ENCODE measurements at places on chromosomes 11 and 22.

DNA sequence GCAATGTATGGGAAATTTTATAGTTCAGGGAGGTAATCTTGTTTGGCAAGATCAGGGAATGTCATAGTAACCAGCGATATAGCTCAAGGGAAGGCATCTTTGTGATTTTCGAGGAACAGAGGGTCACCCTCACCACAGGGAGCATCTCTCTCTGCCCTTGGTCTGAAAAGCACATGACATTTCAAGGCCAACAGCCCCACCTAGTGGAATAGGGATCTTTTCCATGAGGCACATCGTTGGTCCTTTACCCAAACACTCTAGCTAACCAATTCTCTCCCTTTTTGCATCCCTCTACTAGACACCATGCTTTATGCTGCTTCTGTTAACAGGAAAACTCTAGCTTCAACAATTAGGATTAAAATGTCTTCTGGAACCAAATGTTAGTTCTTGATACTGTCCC, 179.0 kb downstream of the GRM5 start:
- peak; percentile 31 for DNase-seq

DNA sequence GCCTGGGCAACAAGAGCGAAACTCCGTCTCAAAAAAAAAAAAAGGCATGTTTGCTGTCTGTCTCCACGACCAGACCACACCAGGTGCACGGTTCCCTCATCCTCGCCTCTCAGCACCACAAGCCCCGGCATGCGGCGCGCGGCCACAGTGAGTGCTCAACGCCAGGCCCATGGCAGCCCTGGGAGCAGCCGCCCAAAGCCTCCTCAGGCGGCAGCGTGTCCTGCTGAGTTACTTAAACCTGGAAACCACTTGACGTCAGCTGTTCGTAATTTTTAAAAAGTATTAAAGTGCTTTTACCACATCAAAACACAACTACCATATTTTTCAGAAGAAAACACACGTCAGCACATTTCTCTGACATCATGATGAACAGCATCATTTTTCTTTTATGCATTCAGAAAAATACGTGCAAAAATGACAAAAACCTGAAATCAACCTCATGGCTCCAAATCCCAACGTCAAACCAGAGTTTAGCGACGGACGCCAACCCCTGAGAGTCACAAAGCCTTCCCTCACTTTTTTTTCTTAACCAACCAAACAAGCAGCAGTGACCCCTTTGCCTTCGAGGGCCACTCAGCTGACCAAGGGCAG, 2.1 kb downstream of the DEAF1 start:
- no peak for DNase-seq

- DNase-seq: no peak
Measured at GRCh38 chr11:78019808-78020207, 3.3 kb downstream of the KCTD14 start.

DNA sequence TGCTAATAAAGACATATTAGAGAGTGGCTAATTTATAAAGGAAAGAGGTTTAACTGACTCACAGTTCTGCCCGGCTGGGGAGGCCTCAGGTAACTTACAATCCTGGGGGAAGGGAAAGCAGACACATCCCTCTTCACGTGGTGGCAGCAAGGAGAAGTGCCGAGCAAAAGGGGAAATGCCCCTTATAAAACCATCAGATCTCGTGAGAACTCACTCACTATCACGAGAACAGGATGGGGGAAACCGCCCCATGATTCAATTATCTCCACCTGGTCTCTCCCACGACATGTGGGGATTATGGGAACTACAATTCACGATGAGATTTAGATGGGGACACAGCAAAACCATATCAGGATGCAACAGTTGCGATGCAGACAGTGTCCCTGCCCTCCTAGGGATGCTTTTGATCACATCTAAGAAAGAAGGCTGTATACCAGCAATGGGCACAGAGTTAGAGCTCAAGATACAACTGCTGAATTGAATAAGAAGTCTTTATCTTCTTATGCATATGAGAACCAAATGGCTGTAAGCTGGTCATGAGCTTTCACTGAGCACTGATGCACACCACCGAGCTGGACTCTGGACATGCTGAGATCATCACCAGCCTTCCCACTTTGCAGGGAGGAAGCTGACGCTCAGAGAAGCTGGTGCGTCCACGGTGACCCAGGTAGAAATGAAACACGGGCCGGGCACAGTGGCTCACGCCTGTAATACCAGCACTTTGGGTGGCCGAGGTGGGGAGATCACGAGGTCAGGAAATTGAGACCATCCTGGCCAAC, 255.2 kb downstream of the MN1 start:
- no peak for DNase-seq

- no peak for DNase-seq
Measured at GRCh38 chr22:30861688-30862552, 106.7 kb downstream of the MORC2 start.

DNA sequence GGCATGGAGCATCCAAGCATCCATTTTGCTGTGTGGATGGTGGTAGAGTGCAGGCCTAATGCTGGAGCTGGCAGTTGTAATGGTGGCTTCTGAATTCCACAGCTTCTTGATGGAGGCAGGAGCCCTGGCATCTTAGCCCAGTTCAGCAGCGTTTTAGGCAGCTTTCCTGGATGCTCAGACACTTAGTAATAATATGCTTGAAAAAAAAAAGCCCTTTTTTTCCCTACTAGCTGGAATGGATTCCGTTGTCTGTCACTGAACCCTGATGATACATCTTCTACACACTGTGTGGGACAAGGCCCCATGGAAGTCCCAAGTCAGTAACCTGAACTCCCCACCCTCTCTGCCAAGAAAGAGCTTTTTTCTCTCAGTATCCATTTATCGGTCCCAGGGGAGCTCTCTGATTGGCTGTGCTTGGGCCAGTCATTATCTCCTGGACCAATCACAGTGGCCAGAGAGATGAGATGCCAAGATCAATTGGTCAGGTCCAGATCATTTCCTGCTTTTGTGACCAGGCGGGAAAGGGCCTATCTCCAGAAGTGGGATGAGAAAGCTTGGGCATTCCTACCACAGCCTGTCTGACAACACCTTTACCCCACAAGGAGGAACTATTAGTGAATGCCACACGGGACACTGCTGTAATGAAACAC, 34.2 kb downstream of the MCM5 start:
- no peak for DNase-seq

GRCh38 chr11:46183819-46184218, 62.6 kb upstream of the PHF21A start:
- no peak for DNase-seq

- no peak for DNase-seq
Measured at GRCh38 chr11:70065318-70066135, 12.6 kb upstream of the ANO1 start.

DNA sequence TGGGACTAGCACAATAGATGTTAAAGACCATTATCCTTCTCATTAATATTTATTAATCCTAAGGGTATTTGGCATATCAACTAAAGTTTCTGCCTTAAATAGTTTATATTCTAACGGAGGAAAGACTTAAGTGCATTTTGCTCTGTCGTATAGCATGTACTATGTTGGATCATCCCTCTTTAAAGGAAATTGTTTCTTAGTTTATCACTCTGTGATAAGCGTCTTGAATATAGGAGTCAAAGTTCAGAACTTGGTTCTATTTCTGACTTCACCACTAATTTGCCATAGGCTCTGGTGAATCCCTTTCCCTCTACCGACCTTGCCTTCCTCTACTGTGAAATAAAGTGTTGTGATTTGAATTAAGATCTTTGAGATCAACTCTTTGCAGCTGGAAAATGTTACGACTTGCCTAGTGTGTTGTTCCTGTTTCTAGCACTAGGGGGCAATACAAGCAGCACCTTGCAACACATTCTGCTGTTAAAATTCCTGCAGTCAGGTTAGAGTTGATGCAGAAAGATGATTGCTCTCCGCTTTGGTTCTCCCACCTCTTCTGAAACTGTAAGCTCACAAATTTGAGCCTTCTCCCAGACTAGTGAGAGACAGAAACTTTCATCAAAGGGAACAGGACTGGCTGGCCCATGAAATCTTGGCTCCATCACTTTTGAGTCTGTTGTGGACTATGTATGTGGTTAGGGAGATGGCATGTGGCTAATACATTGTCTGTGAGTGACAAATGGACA, 27.8 kb upstream of the ZNRF3 start:
- DNase-seq: peak; percentile 58

GRCh38 chr11:58334708-58335107, 24.2 kb downstream of the OR5B17 start:
- peak; percentile 67 for DNase-seq

DNA sequence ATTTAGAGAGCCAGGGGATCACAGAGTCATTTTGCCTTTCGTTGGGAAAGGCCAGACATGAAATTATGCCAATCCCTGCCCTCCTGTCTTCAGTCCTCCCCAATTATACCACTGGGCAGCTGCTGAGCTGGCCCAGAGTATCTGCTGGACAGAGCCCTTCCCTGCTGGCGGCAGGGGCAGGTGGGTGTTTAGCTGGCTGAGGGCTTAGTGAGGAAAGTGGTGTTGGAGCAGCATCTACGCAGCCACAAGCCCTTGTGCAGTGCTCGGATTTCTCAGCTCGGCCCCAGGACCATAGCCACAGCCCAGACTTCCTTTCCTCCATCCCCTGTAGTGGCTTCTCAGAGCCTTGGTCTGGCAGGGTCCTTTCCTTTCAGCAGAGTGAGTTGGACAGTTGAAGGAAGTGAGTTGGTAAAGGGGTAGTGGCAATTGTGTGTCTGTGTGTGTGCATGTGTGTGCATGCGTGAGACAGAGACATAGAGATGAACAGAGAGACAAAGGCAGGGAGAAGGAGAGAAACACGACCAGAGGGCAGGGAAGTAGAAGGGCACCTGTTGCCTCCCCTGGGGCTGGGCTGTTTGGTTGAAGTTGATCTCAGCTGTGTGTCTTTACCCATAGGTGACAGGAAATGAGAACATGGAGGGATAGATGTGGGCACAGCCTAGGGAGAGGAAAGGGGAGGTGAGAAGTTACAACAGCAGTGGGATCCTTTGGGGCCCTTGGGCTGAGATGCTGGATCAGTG, 66.2 kb downstream of the GRIK4 start:
- no peak for DNase-seq

- no peak for DNase-seq
Measured at GRCh38 chr22:30204015-30204741, 42.4 kb downstream of the LIF start.

DNA sequence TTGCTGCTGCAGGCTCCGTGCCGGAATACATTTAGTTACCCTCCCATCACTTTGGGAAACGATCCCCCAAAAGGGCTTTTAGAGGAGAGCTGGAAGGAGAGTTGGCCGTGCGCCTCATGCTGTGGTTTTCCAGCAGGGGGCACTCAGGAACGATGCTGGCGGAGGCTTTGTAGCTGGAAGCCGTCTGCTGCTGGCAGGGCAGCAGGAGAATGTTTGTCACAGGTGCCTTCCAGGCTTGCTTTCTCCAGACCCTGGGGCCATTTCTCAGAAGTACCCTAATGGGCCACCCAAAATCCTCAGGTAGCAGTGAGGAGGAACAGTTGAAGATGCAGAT, 30.0 kb upstream of the CABP7 start:
- peak; percentile 29 for DNase-seq

GRCh38 chr11:68845351-68846002, 3.8 kb upstream of the CPT1A start:
- no peak for DNase-seq

DNA sequence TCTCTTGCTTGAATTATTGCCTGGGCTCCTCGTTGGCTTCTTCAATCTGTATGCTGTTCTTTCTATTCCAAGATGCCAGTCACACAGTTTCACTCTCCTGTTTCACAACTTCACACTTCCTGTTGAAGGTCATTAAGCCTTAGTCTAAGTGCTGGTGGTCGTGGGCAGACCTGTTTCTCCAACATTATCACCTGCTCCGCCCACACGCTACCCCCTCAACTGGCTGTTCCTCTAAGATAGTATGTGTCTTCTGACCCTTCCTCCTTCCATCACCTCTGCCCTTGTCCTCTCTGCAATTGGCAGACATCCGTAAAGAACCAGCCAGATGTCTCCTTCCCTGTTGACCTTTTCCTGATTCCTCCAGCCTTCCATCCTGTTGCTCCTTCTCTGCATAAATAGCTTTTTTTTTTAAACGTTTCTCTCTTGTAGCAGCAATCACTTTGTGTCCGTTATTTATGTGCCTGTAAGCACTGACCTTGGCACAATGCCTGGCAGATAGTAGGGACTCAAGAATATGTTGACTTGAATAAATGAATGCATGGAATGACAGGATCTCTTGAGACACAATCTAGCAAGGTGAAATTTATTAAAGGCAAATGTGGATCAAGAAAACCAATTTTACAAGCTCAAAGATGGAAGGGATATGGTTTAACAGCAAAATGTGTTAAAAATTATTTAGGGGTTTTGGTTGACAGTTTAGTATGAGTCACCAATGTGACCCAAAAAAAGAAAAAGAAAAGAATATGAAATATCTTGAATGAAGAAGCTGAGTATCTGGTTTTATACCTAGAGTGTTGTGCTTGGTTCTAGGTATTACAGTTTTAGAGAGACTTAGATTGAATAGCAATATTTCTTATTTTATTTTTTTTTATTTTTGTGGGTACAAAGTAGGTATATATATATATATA, 12.6 kb downstream of the DIXDC1 start:
- DNase-seq: no peak

DNA sequence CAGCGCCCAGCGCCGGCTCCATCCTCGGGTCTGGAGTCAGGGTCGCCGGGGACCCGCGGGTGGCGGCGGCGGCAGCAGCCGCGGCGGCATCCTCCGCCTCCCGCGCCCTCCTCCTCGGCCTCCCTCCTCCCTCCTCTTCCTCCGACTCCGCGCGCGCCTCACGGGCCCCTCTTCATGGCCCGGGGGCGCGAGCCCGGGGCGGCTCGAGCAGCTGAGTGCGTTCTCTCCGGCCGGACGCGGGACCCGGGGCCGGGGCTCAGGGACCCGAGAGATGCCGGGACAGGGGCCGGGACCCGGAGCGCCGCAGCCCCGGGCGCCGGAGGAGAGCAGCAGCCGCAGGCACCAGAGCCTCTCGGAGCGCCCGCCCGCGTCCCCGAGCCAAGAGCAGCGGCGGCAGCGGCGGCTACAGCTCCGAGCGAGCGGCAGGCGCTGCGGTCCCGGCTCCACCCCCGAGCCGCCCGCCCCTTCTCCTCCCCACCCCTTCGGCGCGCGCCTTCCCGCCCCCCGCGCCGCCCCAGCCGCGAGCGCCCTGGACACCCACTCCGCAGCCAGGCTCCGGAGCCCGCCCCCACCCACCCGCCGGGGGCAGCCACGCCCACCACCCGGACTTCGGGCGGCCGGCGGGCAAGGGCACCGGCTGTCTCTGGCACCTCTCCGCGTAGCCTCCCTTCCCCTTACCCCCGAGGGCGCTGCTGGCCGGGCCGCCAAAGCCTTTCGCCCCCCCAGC, at the start of gene CHST1:
Gene CHST1 (minus strand): TSS at position 417 of the 727 bp plus-strand sequence. CDS start 14,699 bp downstream, outside the sequence.
- DNase-seq: peak; percentile 37

DNA sequence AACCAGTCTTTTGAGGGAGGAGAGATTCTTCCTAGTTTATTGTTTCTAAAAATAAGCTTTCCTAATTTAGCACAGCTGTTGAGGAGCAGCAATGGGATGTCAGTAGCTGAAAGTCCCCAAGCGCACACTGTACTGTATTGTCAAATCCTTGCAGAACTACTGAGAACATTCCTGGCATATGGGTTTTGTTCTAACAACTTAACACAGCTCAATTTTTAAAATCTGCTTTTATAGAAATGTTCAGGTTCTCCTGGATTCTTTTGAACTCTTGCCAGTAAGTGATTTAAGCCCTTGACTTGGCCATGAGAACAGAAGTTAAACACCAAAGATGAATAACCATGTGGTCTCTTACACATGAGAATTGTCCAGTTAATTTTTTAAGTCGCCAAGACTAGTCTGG, 218.6 kb downstream of the FAT3 start:
- DNase-seq: no peak
